ENCODE measurements at places on chromosomes 1 and 21. TPM values are rescaled to one million over a fixed set of nuclear protein-coding genes. Genes with fewer than 3 reads are reported as not detected.

UBE2J2 gene
- 49.3 TPM for total RNA-seq

GJA9 gene
- total RNA-seq: not detected

HSD3B1 gene
- total RNA-seq: not detected

PAQR6 gene
- 1.9 TPM for total RNA-seq

CD53 gene
- total RNA-seq: 15.6 TPM

LENEP gene
- not detected for total RNA-seq

ZBTB8A gene
- total RNA-seq: 13.9 TPM

MANEAL gene
- total RNA-seq: 5.8 TPM

TM2D1 gene
- total RNA-seq: 72.4 TPM

RNU1-3 gene
- 7,909 TPM for total RNA-seq

ZNF670 gene
- total RNA-seq: 5.1 TPM

SH2D5 gene
- total RNA-seq: 0.18 TPM

LCE2D gene
- total RNA-seq: not detected

PODN gene
- 6.5 TPM for total RNA-seq

FCGR3B gene
- 10.3 TPM for total RNA-seq

PERM1 gene
- 5.4 TPM for total RNA-seq

ECM1 gene
- total RNA-seq: 5.4 TPM

SLC6A9 gene
- total RNA-seq: 5.4 TPM

C1orf226 gene
- 7.0 TPM for total RNA-seq

NBPF10 gene
- total RNA-seq: 3.3 TPM

PALMD gene
- total RNA-seq: 12.4 TPM

FTCD gene
- 23.6 TPM for total RNA-seq

TRPM2 gene
- total RNA-seq: 3.2 TPM

C1orf141 gene
- not detected for total RNA-seq

TFF2 gene
- total RNA-seq: not detected

CELA3A gene
- 0.23 TPM for total RNA-seq

CAPN9 gene
- total RNA-seq: 0.29 TPM

GJA8 gene
- 0.64 TPM for total RNA-seq

SMIM1 gene
- total RNA-seq: 12.1 TPM

CR2 gene
- total RNA-seq: 0.64 TPM

SPRR2F gene
- total RNA-seq: not detected

TSPAN1 gene
- 34.1 TPM for total RNA-seq

NOS1AP gene
- total RNA-seq: 5.3 TPM

CD244 gene
- total RNA-seq: 0.93 TPM

GBP5 gene
- 0.53 TPM for total RNA-seq

SPOCD1 gene
- total RNA-seq: 0.76 TPM

TRIM58 gene
- 9.3 TPM for total RNA-seq

LGR6 gene
- 1.6 TPM for total RNA-seq

CNR2 gene
- total RNA-seq: 0.12 TPM

RIPK4 gene
- total RNA-seq: 29.6 TPM

CATSPER4 gene
- not detected for total RNA-seq

FYB2 gene
- total RNA-seq: 1.3 TPM

COL16A1 gene
- 113 TPM for total RNA-seq

WDR64 gene
- total RNA-seq: not detected

EPHA2 gene
- 32.3 TPM for total RNA-seq

KIF21B gene
- total RNA-seq: 3.2 TPM

HEYL gene
- total RNA-seq: 12.1 TPM

ZFP69 gene
- 3.0 TPM for total RNA-seq

ARHGEF2 gene
- total RNA-seq: 93.6 TPM

IFI16 gene
- total RNA-seq: 34.4 TPM

MPZ gene
- total RNA-seq: 8.2 TPM
